ENCODE measurements at places on chromosomes 13 and 19. TPM values are rescaled to one million over a fixed set of nuclear protein-coding genes. Genes with fewer than 3 reads are reported as not detected.

The NMRK2 gene
- not detected for total RNA-seq

The MCEMP1 gene
- total RNA-seq = not detected

GRCh38 chr13:99265821-99266426 lies 7.7 kb upstream of the GPR18 start:
- DNase-seq = peak; percentile 10

DNA sequence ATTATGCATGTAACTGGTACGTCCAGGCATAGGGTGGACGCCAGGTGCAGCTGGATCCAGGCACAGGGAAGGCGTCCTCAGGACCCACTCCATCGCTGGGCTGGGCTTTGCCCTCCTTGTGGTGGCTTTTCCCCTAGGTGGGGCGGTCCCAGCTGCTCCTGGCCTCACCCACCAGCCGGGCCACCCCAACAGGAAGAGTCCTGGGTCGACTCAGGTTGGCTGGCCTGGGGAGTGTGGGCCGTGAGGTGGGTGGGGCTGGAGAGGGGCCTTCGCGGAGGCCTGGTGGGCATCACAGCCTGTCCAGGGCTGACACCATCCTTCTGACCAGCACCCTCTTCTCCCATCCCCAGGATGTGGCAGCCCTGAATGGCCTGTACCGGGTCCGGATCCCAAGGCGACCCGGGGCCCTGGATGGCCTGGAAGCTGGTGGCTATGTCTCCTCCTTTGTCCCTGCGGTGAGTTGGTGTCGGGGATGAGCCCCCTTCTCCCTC lies 3.2 kb upstream of the GARIN5A start:
- DNase-seq = no peak

GRCh38 chr19:4877753-4878490 lies 10.5 kb upstream of the PLIN3 start:
- DNase-seq = no peak

DNA sequence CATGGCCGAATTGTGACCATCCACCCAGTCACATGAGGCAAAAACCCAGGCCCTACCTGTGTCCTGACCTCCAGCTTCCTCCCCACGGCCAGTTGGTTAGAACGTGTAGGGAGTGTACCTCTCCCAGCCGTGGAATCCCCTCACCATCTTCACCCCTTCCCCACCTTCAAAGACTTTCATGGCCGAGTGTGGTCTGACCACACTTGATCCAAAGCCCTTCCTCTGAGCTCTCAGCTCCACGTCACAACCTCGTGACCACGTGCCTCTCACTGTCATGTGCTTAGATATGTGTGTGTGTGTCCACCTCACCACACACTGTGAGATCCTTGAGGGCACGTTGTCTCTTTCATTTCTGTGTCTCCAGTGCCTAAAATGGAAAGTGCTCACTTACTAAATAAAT lies 48.6 kb upstream of the UBE2L5 start:
- DNase-seq = no peak

DNA sequence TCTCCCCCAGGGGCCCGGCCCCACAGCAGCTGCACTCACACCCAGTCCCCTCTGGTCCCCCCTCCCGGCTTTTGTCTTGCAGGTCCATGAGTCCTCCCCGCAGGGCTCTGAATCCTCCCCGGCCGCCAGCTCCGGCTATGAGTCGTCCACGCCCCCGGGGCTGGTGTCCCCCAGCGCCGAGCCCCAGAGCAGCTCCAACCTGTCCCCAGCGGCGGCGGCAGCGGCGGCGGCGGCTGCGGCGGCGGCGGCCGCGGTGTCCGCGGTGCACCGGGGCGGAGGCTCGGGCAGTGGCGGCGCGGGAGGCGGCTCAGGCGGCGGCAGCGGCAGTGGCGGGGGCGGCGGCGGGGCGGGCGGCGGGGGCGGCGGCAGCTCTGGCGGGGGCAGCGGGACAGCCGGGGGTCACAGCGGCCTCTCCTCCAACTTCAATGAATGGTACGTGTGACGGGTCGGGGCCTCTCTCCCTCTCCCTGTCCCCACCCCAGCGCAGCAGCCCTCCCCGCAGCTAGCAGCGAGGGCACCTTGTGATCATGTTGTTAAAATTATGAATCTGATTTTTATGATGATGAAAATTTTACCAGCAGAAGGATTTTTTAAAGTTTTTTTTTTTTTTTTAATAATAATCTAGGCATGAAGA lies 3.8 kb downstream of the ZIC2 start:
- no peak for DNase-seq
